ENCODE measurements at places on chromosomes 3 and 15.

DNA sequence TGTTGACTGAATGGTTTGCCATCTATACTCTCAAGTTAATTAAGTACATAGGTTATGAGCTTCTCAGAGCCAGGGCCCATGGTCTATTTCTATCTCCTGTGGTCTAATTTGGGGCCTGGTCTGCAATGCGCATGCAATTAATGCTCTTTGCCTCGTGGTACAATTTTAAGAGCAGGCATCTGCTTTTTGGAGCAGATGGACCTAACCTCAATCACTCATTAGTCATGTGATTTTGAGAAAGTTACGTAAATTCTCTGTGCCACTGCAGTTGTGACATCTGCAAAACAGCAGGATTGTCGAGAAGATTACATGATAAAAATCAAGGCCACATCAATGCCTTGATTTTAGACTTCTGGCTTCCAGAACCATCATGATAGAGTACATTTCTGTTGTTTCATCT is 543.7 kb upstream of the ADAMTS9 start:
- DNase-seq, result no peak

GRCh38 chr3:150391161-150391560 is 16.9 kb upstream of the TSC22D2 start:
- DNase-seq, result no peak

DNA sequence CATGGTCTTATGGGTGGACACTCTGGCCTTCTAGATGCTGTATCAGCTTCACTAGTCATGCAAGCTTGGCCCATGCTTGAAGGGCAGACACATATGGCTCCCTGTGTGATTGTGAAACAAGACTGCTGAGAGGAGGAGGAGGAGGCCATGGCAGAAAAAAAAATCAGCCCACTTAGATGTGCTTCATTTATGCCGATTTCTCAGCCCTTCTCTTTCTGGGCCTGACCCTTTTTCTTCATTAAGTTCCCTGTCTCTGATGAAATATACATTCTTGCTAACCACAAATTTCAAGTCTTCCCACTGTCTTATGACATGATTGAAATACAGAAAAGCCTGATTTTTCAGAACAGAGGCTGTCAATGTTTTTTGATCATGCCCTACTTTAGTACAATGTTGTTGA is 213.0 kb upstream of the FEZF2 start:
- DNase-seq, result no peak

- DNase-seq, result no peak
These were observed 43.0 kb downstream of the OXNAD1 start for GRCh38 chr3:16307832-16308531.

DNA sequence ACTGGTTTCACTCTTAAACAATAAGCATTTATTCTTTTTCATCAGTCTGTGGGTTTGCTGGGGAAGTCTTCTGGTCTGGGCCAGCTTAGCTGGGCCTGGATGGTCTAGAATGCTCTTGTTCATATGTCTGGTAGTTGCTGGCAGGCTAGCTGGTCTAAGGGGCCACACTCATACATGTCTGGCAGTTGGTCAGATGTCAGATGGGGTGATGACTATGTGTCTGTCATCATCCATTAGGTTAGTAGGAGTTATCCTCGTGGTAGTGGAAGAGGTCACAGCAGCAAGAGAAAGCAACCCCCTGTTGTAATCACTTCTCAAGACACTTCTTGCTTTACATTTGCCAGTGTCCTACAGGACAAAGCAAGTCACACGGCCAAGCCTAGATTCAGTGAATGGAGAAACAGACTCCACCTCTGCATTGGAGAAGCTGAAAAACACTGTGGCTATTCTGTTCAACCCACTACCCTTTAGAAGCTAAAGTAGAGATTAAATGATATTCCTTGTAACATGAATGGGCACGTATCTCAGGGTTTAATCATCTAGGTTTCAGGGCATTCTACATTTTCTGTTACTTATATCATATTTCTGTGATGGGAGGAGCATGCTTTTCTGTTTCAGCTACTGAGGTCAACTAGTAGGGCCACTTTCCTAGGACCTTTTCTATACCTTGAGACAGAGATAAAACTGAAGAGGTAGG is 5.5 kb upstream of the ARID3B start:
- no peak for DNase-seq

DNA sequence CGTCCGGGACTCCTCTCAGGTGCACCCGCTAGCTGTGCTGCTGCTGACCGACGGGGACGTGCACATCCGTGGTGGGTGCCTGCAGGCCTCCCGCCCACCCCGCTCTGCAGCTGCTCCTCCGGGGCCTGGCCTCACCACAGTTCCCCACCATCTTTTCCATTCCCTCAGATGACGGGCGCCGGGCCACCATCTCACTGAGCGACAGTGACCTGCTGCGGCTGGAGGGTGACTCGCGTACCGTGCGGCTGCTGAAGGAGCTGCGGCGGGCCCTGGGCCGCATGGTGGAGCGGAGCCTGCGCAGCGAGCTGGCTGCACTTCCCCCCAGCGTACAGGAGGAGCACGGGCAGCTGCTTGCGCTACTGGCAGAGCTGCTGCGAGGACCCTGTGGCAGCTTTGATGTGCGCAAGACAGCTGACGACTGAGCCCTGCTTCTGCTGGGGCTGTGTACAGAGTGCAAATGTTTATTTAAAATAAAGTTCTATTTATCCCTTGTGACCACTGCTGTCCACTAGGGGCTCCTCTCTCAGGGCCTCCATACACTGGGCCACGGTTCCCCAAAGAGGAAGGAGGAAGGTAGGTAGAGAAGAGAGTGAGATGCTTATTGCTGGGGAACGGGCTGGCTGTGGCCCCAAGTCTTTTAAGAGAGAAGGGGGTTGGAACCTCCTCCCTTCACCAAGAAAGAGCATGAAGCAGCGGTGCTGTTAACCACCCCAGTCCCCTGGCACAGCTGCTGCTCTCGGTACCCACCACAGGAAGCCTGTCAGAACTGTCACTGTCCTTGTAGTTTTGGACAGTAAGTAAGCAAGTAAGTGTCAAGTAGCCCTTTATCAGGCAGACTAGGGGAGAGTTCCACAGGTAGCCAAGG is 47.0 kb downstream of the DHX30 start:
- DNase-seq, result no peak

DNA sequence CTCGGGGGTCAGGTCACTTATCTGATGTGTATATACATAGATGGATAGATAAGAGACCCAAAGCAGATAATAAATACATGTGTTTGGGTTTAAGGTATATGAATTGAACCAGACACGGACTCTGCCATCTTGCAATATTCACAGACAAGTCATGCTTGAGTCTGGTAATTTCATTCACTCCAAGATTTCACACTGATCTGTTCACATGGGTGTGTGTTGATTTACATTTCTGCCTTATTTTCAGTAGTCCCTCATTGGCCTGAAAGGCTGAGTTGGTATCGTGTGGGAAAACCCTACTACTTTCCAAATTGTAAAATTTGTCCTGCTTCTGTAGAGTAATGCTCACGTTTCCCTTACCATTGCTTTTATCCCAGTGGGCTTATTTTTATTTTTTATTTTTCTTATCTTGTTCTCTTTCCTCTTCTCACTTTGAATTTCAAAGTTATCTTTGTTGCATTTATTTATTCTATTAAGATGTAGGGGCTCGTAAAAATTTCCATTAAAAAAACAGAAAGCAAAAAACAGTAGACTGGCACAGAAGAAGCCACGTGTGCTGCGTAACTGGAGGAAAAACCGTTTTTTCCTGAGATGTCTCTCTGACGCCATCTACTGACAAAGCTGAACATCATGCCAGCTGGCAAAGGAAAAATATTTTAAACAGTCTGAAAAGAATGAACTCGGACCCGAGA is 10.8 kb upstream of the MFSD1 start:
- no peak for DNase-seq

DNA sequence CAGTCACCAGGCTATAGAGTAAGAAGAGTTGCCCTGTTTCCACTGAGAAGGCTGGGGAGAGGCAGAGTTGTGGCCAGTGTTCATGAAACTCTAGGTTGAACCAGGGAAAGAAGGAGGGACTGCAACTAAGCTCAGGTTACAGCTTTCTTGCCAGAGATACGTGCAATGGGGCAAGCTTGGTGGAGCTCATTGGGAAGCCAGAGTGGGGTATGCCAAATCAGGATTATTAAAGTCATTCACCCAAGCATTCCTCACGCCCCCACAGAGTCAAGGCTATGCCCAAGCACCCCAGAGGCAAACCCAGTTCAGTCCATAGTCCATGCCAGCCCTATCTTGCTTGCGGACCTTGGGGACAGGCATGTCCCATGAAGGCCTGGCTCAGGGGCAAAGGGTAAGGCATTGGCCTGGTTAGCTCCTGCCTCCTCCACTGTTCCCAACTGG is 17.6 kb downstream of the SLC6A20 start:
- no peak for DNase-seq

- no peak for DNase-seq
These were observed 254.9 kb downstream of the LPP start for GRCh38 chr3:188408831-188409230.

DNA sequence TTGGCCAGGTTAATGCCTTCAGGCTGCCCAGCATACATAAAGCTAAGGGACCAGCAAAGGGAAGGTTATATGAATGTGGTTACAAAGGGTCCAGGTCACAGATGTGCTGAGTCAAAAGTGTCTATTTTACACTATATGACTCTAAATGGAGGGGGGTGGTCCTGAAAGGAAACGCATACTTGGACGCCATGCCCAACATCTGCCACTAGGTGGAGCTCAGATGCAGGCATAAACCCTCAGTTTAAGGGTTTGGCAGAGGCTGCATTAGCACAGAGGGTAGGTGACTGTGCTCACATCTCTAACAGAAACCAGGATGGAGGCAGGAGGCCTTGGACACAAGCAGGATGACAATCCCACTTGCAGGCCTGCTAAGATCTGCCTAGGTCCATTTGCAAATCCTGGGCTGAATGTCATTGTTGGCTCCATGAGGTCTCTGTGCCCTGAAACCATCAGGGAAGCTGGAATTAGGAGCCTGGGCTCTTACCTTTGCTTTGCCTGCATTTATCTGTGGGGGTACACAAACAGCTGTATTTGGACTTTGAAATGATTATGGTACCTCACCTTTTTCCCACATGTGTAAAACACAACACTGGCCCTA is 55.8 kb downstream of the ZNF621 start:
- DNase-seq, result peak; percentile 51

GRCh38 chr3:48548729-48549705 is 7.6 kb downstream of the PFKFB4 start:
- DNase-seq, result peak; percentile 73

GRCh38 chr3:8963137-8963853 is at the start of gene RAD18:
RAD18 (minus strand) TSS chr3:8963472; CDS start chr3:8963385, 87 bp downstream.
- DNase-seq, result peak; percentile 89

- no peak for DNase-seq
These were observed 14.5 kb downstream of the CSRNP1 start for GRCh38 chr3:39138804-39139415.

- no peak for DNase-seq
These were observed 26.0 kb downstream of the FRMD4B start for GRCh38 chr3:69359916-69360315.

- DNase-seq, result no peak
These were observed 16.1 kb downstream of the ACAA1 start for GRCh38 chr3:38120693-38121450.

DNA sequence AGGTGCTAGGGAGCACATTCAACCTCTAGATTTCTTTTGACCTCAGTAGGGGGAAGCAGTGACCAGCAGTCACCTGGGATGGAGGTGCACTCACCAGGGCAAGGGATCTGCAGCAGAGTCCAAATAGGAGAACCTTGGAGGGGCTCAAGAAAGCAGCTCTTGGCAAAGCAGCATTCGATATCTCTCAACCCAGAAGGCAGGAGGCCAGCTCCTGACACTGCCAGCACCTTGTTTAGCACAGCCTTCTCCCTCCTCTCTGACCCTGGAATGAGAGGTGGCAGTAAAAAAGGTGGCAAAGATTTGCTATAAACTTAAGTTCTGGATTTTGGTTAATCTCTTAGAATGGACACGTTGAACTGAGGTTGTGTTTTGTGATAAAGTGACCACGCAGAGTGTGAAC is 107.9 kb downstream of the AQP9 start:
- DNase-seq, result no peak

- no peak for DNase-seq
These were observed 267.7 kb downstream of the ZBTB20 start for GRCh38 chr3:114879059-114880031.

DNA sequence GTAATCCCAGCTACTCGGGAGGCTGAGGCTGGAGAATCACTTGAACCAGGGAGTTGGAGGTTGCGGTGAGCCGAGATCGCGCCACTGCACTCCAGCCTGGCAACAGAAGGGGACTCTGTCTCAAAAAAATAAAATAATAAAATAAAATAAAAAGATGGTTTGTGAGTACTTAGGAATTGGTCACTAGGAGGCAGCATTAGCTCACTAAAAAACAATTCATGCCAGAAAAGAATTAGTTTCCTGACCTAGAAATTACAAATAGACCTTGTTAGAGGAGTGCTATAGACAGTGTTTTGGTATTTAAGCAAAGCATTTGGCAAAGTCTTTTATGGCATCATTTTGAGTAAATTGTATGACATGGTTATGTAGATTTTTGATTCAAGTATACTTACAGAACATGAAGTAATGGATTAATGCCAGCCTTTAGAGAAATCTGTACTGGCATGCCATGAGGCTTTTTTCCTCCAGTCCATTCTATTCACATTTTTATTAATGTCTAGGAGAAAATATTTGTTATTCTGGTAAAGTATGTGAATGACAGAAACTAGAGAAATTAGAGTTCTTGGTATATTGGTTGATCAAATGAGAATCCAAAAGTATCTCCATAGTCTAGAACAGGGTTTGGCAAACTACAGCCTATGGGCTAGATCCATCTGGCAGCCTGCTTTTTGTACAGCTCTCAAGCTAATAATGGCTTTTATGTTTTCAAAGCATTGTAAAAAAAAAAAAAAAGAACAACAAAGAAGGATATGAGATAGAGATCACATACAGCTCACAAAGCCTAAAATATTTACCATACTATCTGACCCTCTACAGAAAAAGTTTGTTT is 81.6 kb downstream of the LRRC49 start:
- no peak for DNase-seq

DNA sequence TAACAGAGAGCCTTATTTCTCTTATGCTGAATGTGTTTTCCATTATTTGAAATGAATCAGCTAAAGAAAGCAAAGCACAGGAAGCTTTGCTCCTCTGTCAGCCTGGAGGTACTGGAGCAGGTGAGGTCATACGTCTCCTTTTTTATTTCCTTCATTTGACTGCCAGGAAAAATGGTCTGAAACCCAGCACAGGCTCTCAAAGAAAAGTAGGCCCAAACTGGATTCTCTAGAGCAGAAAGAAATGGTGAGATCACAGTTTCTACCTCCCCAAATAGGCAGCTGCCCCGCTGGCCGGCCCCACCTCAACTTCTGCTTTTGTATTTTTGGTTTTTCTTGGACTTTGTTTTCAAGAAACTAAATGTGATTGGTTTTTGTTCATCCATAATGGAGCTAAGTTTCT is 95.1 kb downstream of the RPL39L start:
- DNase-seq, result no peak

DNA sequence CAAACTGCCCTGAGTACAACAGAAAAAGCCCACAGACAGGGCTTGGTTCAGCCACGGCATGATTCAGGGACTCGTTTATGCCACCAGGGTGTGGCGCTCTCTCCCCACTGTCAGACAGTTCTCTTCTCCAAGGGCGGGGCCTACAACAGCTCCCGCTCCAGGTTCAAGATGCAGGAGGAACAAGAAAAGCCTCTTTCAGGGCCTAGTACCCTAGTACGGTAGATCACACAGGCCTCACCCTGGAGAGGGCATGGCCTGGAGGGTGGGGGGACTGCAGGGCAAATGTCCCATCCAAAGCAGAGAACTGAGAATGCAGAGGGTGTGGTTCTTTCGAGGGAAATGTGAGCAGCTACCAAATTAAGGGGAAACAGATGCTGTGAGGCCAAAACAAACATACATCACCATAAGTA is 12.0 kb downstream of the MESD start:
- no peak for DNase-seq
